IMR-90 (cell line): ENCODE measurements at places on chromosomes 1 and 21. TPM values are rescaled to one million over a fixed set of nuclear protein-coding genes. Genes with fewer than 3 reads are reported as not detected.

The TFF2 gene
- not detected in 2 replicates for total RNA-seq

The ADGRL2 gene
- 36.9 and 42.7 TPM in 2 replicates for total RNA-seq

The EVA1C gene
- total RNA-seq: 0.72 and 0.83 TPM in 2 replicates

The PRDX1 gene
- total RNA-seq: 875 and 883 TPM in 2 replicates

The ARHGAP29 gene
- 30.3 and 45.3 TPM in 2 replicates for total RNA-seq

The OPRD1 gene
- under 0.01 TPM in 2 replicates for total RNA-seq

The TMEM201 gene
- total RNA-seq: 1.3 and 1.9 TPM in 2 replicates

The ALDH4A1 gene
- total RNA-seq: 8.6 TPM in 2 replicates

The KCNH1 gene
- total RNA-seq: 0.54 and 0.56 TPM in 2 replicates

The SPRR5 gene
- not detected in 2 replicates for total RNA-seq

The NUAK2 gene
- total RNA-seq: 7.2 and 8.1 TPM in 2 replicates

The TRNAU1AP gene
- 23.8 and 25.3 TPM in 2 replicates for total RNA-seq

The FAAH gene
- total RNA-seq: under 0.01 TPM in 1 of 2 replicates, not detected in the other

The RAP1GAP gene
- under 0.01 TPM in 1 of 2 replicates, not detected in the other for total RNA-seq
